ENCODE measurements at places on chromosomes 3 and 15.

- no peak for DNase-seq
Measured at GRCh38 chr15:90228960-90229359, 4.8 kb downstream of the CIB1 start.

DNA sequence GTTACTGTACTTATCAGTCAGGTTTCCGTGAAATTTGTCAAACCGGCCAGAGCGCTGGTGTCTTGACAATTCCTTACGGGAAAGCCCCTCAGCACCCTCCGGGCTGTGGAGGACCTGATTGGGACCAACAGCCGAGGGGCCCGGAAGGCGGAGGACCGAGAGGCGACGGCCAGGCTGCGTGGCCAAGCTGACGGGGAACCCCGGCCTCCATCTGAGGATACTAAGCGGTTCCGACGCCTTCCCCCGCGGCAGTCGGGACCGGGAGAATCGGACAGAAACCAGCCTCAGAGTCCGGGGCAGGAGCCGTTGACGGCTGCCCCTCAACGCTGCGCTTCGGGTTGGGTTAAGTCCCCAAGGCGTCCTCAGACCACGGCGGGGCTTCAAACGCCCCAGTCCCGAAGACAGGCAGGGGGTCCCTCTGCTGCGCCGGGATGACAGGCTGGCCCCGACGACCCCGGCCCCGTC lies 499 bp downstream of the ALDH1A2 start:
- no peak for DNase-seq

DNA sequence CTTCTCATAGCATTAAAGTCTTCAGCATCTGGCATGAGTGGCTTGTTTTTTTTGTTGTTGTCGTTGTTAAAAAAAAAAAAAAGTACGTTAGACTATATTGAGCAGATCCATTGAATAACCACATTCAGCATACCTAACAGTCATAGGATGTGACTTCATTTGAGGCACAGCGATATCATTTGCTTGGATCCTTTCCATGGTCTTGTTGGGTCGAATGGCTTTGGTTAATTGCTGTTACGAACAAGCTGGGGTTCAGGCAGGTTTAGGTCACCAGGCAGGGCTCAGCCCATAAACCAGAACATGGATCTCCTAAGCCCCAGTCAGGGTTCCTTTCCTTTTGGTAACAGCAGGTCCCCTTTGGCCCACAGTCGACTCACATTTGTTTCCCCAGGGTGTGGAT lies 76.2 kb downstream of the POLR2M start:
- DNase-seq, result no peak

DNA sequence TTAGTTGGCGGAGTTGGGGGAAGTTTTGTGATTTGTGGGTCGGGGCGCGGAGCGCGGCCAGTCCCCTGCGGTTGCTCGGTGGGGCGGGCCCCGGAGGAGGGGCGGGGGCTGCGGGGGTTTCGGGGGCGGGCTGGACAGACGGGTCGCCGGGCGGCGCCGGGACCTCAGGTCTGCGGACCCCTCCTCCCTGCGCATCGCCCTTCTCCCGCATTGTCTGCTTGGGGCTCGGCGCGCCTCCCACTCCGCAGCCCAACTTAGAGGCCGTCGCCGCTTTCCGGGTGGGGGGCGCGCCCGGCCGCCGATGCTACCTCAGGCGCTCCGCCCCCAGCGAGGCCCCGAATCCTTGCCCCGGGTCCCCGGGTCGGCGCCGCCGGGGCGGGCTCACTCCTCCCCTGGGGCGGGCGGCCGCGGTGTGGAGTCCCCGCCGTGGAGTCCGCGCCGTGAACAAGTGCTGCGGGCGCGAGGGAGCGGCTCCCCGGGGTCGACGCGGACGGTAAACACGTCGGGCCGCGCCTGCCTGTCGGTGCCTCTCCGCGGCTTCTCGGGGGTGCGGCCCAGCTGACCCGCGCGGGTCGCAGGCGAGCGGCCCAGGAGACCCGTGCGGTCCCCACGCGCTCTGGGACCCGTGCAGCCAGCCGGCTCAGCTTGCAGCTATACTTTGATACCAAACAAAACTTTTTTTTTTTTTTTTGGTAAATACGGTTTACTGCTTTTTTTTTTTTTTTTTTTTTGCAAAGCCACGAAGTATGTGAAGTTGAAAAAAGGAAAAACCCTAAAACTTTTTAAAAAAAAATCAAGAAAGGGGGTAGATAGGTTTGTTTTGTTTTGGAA lies 624 bp downstream of the AKAP13 start:
- DNase-seq, result no peak

- no peak for DNase-seq
Measured at GRCh38 chr3:12185172-12185710, 26.5 kb upstream of the TIMP4 start.

GRCh38 chr15:55168350-55168974 lies 28.3 kb downstream of the RSL24D1 start:
- DNase-seq, result peak; percentile 74

- peak; percentile 25 for DNase-seq
Measured at GRCh38 chr15:55457401-55458022, 49.2 kb downstream of the PIERCE2 start.

- no peak for DNase-seq
Measured at GRCh38 chr3:188458756-188459155, 304.8 kb downstream of the LPP start.

- DNase-seq, result no peak
Measured at GRCh38 chr3:118977118-118977517, 57.5 kb downstream of the IGSF11 start.

- peak; percentile 24 for DNase-seq
Measured at GRCh38 chr3:188006726-188007393, 147.1 kb upstream of the LPP start.

DNA sequence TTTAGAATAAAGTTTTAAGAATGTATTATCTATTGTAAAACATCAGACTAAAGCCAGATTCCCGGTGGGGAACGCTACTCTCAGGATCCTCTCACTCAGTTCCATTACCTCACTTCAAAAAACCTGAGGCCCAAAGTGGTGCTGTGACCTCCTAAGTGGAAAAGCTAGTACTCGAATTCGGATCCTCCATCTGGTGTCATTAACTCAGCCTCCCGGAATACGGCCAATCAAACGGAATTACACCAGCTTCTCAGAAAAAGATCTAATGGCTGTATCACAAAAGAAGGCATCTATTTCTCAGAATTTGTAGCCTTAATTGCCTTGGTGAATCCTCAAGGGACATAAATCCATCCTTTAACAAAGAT lies 627 bp downstream of the ACAD11 start:
- DNase-seq, result no peak

DNA sequence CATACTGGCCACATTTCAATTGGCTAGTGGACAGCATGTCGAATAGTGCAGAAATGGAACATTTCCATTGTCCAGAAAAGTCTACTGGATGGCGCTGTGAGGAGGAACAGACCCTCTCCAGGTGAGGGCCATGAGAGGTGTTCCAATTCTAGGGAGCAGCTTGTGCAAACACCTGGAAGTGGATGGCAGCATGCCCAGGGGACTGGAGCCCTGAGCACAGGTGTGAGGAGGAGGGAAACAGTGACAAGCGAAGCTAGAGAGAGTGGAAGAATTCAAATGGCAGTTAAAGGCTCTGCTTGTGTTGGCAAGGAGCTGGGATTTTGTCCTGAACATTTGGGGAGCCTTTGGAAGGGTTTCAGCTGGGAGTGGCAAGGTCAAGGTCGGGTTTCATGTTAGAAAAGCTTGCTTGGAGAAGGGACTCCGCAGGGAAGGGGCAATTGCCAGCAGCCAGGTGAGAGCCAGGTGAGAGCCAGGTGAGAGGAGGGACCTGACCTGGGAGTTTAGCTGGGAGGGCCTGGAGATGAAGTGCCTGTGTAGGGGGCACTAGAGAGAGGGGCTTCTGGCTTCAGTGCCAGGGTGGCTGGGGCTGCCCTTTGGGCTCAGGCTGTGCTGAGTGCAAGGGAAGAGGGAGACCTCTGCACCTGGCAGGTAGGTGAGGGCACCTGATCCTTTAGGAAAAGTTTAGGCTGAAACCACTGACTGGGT lies 93.8 kb downstream of the LINGO1 start:
- DNase-seq, result no peak

DNA sequence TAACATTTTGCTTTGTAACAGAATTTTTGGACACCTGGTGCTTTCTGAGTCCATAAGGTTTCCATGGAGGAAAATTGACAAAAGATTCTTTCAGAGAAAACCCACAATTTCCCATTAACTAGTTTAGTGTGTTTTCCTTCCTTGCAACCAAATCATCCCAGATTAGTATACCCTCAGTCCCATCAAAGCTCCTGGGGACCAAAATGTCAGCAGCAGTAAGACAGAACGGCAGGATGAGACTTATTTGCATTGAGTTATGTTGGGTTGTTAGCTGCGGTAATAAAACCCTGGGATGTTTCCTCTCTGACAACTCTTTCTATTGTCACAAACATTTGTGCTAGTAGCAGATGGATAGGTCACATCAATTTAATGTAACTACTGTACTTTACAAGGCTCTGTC lies 32.4 kb upstream of the VPS33B start:
- DNase-seq, result no peak

DNA sequence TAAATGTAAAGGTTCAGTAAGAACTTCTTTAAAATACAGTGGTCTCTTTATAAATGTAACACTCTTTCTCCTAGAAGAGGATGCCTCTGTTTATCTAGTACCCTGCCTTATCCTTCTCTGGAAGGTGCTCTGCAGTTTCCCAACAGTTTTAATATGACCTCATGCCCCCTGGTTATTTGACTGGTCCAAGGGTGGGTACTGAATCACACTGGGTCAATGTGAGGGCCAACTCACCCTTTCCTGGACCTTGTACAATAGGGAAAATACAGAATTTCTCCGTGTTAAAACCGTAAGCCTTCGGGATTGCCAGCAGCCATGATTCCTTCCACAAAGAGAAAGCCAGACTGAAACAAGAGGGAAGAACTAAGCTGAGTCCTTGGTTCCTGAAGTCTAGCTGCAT lies 9.2 kb downstream of the DCBLD2 start:
- no peak for DNase-seq
